ENCODE measurements at places on chromosomes 5 and 9.

- DNase-seq = no peak
Measured at GRCh38 chr5:109645707-109646192, 44.0 kb upstream of the MAN2A1 start.

DNA sequence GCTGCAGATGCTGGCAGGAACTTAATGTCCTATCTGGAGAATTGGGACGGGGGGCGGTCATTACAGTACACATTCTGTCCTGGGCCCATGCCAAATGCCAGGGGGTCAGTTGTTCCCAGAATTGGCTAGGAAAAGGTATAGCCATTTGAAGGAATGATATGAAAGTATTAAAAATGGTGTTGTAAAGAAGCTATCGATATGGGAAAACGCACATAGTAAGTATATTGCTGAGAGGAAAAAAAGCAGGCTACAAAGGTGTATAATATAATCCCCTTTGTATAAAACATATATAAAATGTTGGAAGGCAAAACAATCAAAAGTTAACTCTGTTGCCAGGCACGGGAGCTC lies 450 bp upstream of the ARHGEF39 start:
- DNase-seq = no peak

- DNase-seq = no peak
Measured at GRCh38 chr5:125433457-125433856, 687.0 kb upstream of the ZNF608 start.

GRCh38 chr5:60161340-60161934 lies 267.9 kb upstream of the PDE4D start:
- DNase-seq = no peak

GRCh38 chr5:52468976-52469375 lies 318.7 kb upstream of the ITGA1 start:
- DNase-seq = no peak

GRCh38 chr5:12214267-12215015 lies 310.2 kb upstream of the CTNND2 start:
- no peak for DNase-seq

GRCh38 chr5:107799306-107799705 lies 128.6 kb upstream of the EFNA5 start:
- no peak for DNase-seq

- no peak for DNase-seq
Measured at GRCh38 chr9:100368672-100369071, 15.9 kb upstream of the TEX10 start.

- no peak for DNase-seq
Measured at GRCh38 chr9:70127540-70128416, 84.1 kb downstream of the MAMDC2 start.

DNA sequence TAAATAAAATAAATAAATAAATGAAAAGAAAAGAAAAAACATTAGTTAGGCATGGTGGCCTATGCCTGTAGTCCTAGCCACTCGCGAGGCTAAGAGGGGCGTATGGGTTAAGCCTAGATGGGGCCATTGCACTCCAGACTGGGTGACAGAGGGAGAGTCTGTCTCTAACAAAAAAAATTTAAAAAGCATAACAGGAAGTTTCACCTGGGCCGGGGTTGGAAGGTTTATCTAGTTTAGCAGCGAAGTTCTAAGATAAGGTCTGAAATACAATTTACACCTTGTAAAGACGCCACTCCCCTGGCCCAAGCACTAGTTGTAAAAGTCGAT lies 18.0 kb downstream of the ZMAT2 start:
- DNase-seq = no peak

Data from activated CD8-positive, alpha-beta memory T cell treated with anti-CD3 and anti-CD28 coated beads, Interleukin-2, amount 50 U/mL, for 48 hours (primary cell).